ENCODE measurements at places on chromosomes 13 and 19.

- DNase-seq, result no peak
These were observed 30.1 kb downstream of the RCBTB2 start for GRCh38 chr13:48502601-48503319.

DNA sequence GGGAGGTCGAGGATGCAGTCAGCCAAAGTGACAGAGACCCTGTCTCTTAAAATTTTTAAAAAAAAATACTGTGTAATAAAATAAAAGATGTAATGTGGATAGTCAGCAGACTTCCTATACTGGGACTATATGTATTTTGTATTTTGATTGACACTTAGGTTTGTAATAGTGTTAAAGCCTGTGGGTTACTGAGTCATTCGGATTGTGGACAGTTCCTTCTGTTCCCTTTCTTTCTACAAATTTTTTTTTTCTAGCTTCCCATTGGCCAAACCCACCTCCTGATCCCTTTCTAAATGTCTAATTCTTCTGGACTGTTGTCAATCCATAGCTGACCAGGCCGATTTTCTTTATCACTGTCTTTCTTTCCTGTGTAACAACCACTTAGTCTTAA is 108.0 kb downstream of the DNAJC3 start:
- no peak for DNase-seq

- DNase-seq, result no peak
These were observed 10.5 kb upstream of the SLC7A1 start for GRCh38 chr13:29605860-29606526.

DNA sequence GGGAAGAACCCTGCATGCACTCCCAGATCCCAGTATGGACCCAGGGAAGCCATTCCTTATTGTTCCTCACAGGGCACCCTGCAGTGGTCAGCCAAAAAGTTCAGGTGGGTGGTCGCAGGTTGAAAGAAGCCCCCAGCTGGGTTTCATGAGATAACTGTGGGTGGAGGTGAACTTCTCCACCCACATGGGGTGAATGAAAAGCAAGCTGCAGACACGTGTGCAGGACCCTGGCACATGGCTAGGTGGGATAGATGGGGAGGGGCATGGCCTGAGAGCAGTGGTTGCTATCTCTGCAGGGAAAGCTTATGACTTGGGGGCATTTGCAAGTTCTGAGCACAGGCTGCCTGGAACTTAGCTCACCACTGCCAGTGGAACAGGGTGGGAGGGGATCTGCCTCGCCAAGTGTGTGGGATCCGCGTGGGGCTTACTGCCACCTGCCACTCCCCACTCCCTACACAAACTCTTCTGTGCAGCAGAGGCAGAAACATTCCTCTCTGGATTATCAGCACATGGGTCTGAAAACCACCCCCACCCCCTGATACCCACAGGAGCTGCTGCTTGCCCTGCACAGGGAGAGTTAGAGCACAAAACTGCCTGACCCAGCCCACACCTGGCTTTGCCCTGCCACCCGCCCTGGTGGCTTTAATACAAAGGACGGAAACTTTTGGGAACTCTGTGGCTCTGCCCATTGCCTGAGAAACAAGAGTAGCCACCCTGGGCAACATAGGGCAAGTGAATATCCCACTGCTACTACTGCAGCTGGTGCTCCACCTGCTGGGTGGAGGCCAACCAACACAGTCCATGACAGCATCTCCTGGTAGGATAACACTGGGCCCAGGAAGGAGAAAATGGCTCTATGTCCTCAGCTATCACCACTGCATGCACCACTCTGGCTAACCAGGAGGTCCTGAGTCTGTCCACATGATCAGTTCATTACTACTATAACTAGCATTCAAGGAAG is 24.4 kb downstream of the PLA2G4C start:
- DNase-seq, result peak; percentile 67

- no peak for DNase-seq
These were observed 1255.4 kb upstream of the SPRY2 start for GRCh38 chr13:81596224-81596753.

DNA sequence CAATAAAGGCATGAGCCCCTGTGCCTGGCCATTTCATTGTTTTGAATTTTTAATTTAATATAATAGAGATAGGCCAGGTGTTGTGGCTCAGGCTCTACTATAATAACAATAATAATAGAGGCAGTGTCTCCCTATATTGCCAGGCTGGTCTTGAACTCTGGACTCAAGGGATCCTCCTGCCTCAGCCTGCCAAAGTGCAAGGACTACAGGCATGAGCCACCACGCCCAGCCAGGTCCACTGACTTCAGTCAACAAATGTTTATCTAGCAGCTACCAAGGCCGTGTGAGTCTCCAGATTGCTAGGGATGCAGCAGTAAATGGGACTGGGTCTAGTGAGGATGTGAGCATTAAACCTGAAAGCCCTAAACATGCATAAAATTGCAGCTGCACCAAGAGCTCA is 13.8 kb upstream of the ILF3 start:
- DNase-seq, result no peak

DNA sequence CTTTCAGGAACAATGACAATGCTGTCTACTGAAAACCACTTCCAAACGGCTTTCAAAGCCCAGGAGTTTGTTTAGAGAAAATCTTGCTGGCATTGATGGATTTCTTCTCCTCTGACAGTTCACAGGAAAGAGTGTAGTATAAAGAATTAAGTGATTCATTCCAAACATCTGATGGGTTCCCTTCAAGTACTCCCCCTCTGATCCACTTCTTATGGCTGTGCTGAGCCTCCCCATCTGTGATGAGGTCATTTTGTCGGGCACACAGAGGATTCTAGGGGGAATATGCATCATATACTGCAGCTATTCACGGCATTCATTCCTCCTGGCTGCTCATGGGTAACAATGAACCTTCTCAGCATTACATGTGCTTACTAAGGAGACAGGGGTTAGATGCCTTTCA is 107.9 kb downstream of the RGCC start:
- DNase-seq, result no peak

DNA sequence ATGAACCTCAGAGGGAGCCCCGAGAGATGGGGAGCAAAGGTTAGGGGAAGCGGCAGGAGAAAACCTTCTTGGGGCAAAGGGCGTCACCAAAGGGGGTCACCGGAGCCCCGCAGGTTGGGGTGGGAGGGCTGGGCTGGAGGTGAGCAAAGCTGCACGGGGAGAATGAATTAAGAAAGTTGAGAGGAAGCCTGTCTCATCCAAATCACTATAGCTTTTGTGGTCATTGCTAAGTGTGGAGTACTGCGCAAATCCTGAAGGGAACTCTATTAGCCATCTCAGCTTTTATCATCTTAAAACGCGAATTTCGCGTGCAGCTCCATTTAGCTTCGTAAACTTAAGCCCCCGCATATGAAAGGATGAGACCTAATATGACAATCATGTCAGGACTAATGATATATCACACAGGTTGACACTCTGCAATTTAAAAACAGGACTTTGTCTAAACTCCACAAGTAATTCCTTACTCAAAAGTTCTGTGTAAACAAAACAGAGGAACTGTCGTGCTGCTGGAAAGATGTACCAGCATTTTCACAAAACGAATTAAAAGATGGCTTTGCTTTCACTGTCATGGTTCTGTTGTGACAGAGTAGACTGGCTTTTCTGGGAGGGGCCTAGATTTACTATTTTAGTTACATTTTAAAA is 631 bp downstream of the LACC1 start:
- DNase-seq, result no peak

DNA sequence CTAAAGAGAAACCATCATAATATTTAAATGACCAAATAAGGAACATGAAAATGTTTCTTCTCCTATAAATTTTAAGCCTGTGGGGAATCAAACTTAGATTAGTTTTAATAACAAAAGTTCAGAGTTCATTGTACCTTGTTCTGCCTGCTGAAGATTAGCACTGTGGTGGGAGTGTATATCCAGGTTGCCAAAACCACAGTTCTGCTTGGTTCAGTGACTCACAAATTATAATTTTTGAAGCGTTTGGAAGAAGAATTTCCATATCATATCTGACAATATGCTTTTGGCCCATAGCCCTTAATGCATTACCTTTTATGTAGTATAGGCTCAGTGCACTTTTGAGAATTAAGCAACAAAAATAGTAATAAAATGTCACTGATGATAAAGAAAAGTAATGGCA is 545.2 kb downstream of the GPC6 start:
- DNase-seq, result no peak

Data from H1 (cell line).